Stimulated activated CD4-positive, alpha-beta T cell treated with anti-CD3 and anti-CD28 coated beads, Interleukin-1b, Interleukin-23, amount 100 ng/mL, for 1 hour (primary cell): ENCODE measurements at places on chromosomes 12 and 14.
A peak's percentile ranks its signal among the peaks of the same experiment; 100 is the strongest.

- DNase-seq, result no peak
Measured at GRCh38 chr12:85352016-85352415, 72.0 kb downstream of the ALX1 start.

DNA sequence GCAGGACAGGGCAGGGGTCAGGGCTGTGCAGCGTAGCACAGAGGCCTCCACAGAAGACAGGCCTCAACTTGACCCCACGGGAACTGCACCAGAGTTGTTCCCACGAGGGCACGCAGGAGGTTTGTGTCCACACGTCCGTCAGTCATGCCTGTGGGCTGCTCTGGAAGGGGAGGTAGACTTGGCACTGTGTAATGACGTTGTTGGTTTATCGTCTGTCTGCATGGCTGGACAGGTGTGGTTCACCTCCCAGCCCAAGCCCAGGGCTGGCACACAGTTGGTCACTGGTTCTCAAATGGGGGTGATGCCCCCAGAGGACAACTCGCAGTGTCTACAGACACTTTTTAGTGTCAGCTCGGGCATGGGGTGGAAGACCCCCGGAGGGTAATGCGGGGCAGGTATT lies 45.8 kb downstream of the CCNK start:
- DNase-seq, result no peak

- DNase-seq, result no peak
Measured at GRCh38 chr14:72318648-72319047, 386.4 kb downstream of the RGS6 start.

- DNase-seq, result peak; percentile 17
Measured at GRCh38 chr12:10722905-10723746, at the start of gene YBX3. Gene YBX3 (minus strand): TSS chr12:10723323. CDS start chr12:10723111, 212 bp downstream.

DNA sequence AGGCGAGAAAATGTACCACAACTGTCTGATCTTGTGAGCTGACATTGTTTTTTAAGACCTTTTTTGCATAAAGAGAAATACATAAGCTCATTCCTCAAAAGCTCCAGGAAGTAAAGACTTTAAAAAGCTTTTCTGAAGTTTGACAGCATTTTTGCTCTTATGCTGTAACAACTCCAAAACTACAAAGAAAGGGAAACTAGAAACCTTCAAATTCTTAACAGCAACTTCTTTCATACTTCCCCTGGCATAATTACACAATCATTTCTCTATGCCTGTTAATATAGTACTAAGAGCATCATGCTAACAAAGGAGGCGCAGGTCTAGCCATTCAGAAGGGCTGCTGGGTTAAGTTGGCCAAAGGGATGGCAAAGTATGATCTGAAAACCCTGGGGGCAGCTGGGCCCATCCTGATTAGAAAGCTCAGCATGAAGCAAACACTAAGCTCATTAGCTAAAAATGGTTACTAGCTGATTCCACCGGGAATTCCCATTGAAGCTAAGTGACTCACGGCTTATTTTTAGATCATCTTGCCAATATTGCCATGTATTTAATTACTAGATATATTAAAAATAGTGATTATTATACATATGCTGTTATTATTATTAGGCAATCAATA lies 26.1 kb upstream of the ANP32D start:
- no peak for DNase-seq

- DNase-seq, result no peak
Measured at GRCh38 chr12:28507867-28508266, 317.6 kb downstream of the CCDC91 start.

- DNase-seq, result no peak
Measured at GRCh38 chr12:91239481-91239880, 56.9 kb upstream of the DCN start.

GRCh38 chr14:56244138-56244789 lies 126.1 kb downstream of the PELI2 start:
- DNase-seq, result no peak

DNA sequence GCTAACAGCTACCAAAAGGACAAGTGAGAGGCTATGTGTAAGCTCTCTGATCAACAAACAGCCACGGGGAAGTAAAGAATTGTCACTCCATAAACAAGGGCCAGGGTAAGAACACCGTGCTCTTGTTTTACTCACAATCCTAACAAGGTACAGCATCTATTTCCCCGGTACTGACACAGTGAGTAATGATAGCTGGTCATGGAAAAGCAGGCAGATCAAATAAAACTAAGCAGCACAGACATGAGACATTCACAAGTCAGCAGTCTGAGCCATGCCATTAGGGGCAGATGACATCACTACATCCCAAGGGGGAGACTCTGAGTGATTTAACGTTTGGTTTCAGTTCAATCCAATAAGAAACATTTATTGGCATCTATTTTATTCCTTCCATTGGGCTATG lies 54.4 kb downstream of the ARL6IP4 start:
- DNase-seq, result no peak

- no peak for DNase-seq
Measured at GRCh38 chr12:20350026-20350425, 18.3 kb upstream of the PDE3A start.

DNA sequence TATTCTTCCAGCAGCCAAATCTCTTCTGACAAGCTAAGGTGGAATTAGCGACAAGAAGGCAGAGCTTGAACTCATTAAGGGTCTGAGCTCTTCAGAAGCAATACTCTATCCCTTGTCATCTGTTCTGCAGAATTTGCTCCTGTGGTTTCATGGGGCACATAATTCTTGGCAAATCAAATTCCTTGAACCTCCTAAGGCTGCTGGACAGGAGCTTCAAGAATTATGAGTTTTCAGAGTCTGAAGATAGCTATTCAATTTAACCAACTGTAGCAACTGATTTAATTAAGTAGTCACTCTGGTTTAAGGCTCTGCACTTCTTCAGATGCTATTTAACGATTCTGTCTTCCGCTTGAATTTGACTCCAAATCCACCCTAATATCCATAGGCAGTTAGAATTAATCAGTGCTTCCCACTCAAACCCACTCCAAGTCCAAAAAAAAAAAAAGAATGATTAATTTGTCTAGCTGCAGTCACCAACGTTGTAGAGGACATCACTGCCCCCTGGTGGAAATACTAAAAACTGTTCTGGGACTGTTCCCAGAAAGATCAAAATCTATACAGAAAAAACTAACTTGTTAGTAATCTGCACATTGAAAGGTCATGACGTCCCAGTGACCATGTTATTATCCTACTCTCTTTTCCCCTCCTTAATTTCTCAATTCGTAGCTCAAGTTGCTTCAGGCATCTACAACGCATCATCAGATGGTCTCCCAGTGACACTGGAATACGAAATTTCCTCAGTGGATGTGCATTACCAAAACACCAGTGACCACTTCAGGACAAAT lies 169.9 kb downstream of the KIF21A start:
- DNase-seq, result no peak

- no peak for DNase-seq
Measured at GRCh38 chr14:64821651-64822050, 58.1 kb downstream of the SPTB start.
